Fibroblast of skin of left quadriceps (primary cell): ENCODE measurements at places on chromosomes 4 and X.

DNA sequence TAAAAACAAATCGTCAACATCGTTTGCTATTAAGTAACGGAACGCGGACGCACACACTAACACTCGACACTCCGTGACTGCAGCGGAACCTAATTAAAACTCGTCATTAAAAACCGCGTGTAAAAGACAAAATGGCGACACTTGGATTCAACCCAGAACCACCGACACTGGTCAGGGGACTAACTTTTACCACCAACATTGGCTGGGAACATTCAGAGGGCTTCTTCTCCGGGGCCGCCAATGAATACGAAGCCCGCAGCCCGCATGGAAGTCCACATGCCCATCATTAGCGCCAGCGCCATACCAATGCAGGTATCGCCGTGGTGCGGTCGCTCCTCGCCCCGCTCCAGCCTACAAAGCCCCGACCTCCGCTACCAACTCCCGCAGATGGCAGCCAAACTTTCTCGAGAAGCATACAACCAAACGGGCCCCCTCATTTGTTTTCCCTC lies 498 bp downstream of the RBMX start:
- no peak for DNase-seq

- no peak for DNase-seq
Observed at GRCh38 chr4:121156822-121157769, 7.0 kb downstream of the TNIP3 start.

DNA sequence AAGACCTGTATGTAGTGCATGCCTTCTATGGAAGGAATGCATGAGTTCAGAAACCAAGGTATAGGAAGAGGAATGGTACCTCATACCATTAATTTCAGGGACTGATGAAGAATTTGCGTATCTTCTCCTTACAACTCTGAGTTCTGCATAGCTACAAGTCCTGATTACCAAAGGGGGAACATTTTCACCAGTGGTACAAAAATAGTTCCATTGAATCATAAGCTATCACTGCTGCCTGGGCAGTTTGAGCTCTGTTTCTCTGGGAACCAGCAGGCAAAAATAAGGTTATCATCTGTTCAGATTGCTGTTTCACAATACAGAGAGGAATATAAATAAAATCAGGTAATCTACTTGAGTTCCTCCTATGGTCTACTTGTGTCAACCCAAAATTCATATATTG lies 77.9 kb upstream of the GNPDA2 start:
- DNase-seq, result no peak

- no peak for DNase-seq
Observed at GRCh38 chrX:39936886-39937770, 160.6 kb downstream of the BCOR start.

GRCh38 chrX:39636481-39636880 lies 461.3 kb downstream of the BCOR start:
- no peak for DNase-seq

- DNase-seq, result peak; percentile 30
Observed at GRCh38 chr4:72631296-72631695, 62.3 kb upstream of the ADAMTS3 start.

- no peak for DNase-seq
Observed at GRCh38 chrX:110167952-110168451, 149.9 kb downstream of the AMMECR1 start.

GRCh38 chr4:96827086-96827485 lies 987.2 kb downstream of the PDHA2 start:
- DNase-seq, result no peak

DNA sequence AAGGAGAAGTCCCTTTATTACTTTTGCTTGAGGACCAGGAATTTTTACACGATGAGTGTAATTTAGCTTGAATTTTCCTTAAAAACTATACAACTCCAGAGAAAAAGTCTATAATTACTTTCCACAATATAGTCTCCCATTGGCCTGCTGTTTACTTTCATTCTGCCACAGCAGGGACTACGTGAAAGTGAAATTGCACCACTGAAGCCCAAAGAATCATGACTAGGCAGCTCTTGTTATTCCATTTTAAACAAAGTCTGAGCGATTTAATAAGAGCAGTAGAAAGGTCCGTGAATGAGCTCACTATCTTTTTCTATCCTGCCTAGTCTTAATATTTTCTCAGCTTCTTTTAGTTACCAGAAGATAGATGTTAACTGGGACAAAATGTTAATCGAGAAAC lies 68.6 kb downstream of the ADGRG4 start:
- DNase-seq, result no peak

- no peak for DNase-seq
Observed at GRCh38 chr4:71570492-71570891, 213.4 kb downstream of the GC start.

GRCh38 chr4:113050371-113050755 lies 910 bp downstream of the ANK2 start:
- DNase-seq, result no peak

DNA sequence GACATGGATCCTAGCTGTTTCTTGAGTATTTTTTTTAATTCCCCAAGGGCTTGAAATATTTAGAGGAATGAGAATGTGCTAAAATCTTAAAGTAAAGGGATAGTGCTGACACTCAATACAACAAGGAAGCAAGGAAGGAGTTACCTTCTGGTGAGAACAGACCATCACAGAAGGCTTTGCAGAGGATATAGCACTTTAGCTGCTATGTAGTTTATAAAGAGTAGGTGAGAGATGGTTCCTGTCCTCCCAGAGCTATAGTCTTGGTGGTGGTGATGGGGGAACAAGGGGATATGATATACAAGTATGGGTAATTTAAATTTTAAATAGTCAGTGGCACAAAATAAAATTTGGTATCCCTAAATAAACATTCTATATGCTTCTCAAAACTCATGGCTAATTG lies 47.6 kb downstream of the MTHFD2L start:
- DNase-seq, result no peak

DNA sequence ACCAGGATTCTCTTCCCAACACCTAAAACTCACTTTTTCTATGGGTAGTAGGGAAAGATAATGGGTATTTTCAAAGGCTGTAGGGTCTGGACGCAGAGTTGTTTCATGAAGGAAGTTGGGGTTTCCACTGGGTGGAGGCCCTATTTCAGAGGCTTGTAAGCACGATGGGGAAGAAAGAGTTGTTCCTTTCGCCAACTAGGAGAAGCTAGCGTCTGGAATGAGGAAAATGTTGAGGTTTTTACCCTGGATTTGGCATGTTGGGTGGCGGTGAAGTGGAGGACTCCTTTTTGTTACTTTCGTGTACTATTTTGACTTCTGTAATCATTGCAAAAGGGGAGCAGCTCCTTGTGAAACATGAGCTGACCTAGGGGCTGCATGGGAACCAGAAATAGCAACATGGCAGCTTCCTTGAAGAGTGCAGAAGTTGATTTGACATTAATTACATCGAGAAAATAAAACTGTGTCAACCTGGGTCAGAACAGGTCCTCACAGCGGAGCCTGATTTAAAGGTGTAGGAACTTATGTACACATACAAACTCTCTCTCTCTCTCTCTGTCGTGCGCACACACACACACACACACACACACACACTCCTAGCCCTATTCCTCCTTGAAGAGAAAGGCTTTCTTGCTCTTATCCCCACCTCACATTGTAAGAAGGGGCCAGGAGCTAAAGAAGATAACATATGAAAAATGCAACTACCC lies 19.1 kb downstream of the VSIG4 start:
- no peak for DNase-seq

DNA sequence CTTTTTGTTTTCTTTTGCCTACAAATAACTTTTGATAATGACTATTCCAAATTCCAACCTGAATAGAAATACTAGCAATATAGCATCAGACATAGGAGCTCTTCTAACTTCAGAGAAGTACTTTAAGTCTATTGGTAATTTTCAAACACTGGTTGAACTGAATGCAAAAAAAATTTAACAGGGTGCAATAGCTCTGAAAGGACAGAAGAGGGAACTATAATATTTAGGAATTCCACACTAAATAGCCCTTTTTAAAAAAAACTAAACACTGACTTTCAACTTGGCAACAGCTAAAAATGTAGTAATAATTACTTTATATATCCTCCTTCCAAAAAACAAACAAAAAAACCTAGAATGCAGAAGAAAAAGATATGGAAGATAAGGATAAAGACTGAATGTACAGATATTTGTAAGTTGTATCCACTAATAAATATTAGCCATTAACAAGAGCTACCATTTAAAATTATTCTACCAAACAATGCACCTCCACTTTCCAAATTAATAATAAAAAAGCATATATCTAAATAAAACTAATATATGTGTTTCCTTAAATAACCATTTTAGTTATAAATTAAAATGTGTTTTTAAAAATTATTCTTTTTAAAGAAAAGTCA lies 81.4 kb downstream of the FBXW7 start:
- no peak for DNase-seq
